Bone marrow (tissue), 2 donors: ENCODE measurements at places on chromosomes 6 and 20.

DNA sequence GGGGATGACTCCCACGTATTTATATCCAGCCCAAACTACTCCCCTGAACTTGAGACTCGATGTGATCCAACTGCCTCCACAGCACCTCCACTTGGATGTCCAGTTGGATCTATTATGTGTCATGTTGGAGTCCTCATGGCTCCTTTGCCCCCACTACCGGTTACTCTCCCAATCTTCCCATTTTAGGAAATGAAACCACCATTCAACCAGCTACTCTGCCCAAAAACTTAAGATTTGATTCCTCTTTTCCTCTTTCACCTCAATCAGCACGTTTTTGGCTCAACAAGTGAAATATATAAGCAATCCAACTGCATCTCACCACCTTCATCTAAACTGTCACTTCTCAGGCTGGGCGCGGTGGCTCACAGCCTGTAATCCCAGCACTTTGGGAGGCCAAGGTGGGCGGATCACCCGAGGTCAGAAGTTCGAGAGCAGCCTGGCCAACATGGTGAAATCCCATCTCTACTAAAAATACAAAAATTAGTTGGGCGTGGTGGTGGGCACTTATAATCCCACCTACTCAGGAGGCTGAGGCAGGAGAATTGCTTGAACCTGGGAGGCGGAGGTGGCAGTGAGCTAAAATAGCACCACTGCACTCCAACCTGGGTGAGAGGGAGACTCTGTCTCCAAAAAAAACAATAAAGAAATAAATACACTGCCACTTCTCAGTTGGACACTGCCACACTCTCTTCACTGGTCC lies 3.4 kb downstream of the AHCY start:
- no peak for DNase-seq

GRCh38 chr6:48775157-48775556 lies 664.2 kb upstream of the PTCHD4 start:
- no peak for DNase-seq

- no peak for DNase-seq
Measured at GRCh38 chr6:12522347-12522746, 194.2 kb upstream of the PHACTR1 start.

- DNase-seq: no peak
Measured at GRCh38 chr20:1204113-1204512, 859 bp downstream of the C20orf202 start.

DNA sequence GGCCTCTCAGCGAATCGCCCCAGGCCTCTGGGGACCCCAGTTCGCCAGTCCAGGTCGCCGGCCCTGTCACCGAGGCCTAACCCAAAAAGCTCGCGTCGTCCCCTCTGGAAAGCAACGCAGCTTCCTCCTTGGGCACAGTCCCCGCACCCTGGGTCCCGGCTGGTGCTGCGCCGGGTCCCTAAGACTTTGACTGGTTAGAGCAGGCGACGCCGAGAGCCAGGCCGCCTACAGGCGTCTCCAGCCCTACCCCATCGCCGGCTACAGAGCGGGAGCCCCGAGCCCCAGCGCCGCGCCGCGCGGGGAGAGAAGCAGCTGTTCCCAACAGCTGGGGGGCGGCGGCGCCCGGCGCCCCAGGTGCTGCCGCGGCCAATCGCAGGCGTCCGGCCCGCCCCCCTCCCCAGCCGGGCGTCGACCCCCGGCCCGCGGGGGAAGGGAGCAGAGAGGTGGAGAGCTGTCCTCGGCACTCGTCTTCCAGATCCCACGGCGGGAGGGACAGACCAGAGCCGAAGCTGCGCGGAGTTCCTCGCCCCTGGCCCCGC lies 540 bp upstream of the RBM24 start:
- DNase-seq: no peak

DNA sequence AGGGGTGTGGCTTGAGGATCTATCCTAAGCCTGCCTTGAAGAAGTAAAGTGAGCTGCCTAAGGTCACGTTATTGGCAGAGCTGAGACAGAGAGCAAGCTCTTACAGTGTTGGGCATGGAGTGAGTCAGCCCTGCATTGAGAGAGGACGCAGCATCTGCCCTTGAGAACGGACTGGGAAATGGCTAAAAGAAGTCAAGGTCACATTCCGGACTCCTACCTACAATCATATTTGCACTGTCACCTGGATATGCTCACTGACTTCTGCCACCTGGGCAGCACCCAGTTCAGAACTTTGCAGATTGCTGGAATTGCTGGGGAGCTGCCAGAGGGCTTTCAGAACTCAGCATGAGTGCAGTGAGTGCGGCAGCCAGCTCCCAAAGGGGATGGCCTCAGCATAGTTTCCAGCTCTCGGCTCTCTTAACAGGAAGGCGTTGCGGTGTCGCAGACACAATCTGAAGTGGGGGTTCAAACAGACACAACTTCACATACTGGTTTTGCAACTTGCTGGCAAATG lies 199.3 kb upstream of the SGK1 start:
- DNase-seq: no peak

- DNase-seq: no peak
Measured at GRCh38 chr20:25064561-25065071, 6.7 kb upstream of the ACSS1 start.

- DNase-seq: peak; percentile 72
Measured at GRCh38 chr6:7140631-7141378, 33.0 kb downstream of the RREB1 start.

- DNase-seq: no peak
Measured at GRCh38 chr20:23011008-23011721, 23.9 kb upstream of the SSTR4 start.
